ENCODE measurements at places on chromosomes 12 and 14. TPM values are rescaled to one million over a fixed set of nuclear protein-coding genes. Genes with fewer than 3 reads are reported as not detected.

DNA sequence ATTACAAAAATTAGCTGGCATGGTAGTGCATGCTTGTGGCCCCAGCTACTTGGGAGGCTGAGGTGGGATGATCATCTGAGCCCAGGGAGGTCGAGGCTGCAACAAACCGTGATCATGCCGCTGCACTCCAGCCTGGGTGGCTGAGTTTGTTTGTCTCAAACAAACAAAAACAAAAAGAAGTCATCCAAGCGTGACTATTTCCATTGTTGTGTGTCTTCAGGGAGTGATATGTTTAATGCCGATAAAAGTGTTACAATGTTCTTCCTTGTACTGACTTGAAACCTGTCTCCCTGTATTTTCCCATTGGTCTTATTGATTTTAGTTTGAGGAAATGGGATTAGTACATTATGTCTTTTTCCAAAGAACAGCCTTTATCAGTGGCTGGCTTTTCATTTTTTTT, 75.6 kb upstream of the USP44 start:
- DNase-seq = no peak

- peak; percentile 10 for DNase-seq
Measured at GRCh38 chr12:67885375-67886169, 103.7 kb upstream of the IFNG-AS1 start.

Gene KLHL42
- 18.5 TPM for total RNA-seq

GRCh38 chr14:29462321-29462720, 465.3 kb downstream of the PRKD1 start:
- no peak for DNase-seq

- DNase-seq = no peak
Measured at GRCh38 chr12:23133471-23133870, 508.5 kb downstream of the ETNK1 start.

Gene CLEC2D
- 9.5 TPM for total RNA-seq

- DNase-seq = no peak
Measured at GRCh38 chr12:95197636-95198035, 19.6 kb downstream of the FGD6 start.

Gene EML1
- 4.7 TPM for total RNA-seq

Data from Calu3 (cell line).